HT-29 (cell line): ENCODE measurements at places on chromosomes 7 and 10. TPM values are rescaled to one million over a fixed set of nuclear protein-coding genes. Genes with fewer than 3 reads are reported as not detected.

ATXN7L1 gene
- total RNA-seq: 3.8 and 4.0 TPM in 2 replicates

XRCC2 gene
- total RNA-seq: 9.1 and 10.4 TPM in 2 replicates

ANKRD61 gene
- total RNA-seq: not detected in 2 replicates

ZNF503 gene
- 4.6 and 8.8 TPM in 2 replicates for total RNA-seq

NEURL1 gene
- total RNA-seq: 5.4 and 7.2 TPM in 2 replicates

SPDYE2 gene
- total RNA-seq: not detected in 2 replicates

NXPH1 gene
- total RNA-seq: not detected in 2 replicates

DNAJC1 gene
- 22.0 and 26.5 TPM in 2 replicates for total RNA-seq

ANKRD30A gene
- not detected in 2 replicates for total RNA-seq

STYXL1 gene
- 38.3 and 44.2 TPM in 2 replicates for total RNA-seq

CHST12 gene
- 14.5 and 24.7 TPM in 2 replicates for total RNA-seq

CPA5 gene
- not detected in 2 replicates for total RNA-seq

GRCh38 chr10:88986549-88987242 is 3.9 kb upstream of the FAS start:
- DNase-seq: peak; percentile 73

GRCh38 chr7:142785841-142786250 is 15.1 kb downstream of the PRSS2 start:
- DNase-seq: no peak

DNA sequence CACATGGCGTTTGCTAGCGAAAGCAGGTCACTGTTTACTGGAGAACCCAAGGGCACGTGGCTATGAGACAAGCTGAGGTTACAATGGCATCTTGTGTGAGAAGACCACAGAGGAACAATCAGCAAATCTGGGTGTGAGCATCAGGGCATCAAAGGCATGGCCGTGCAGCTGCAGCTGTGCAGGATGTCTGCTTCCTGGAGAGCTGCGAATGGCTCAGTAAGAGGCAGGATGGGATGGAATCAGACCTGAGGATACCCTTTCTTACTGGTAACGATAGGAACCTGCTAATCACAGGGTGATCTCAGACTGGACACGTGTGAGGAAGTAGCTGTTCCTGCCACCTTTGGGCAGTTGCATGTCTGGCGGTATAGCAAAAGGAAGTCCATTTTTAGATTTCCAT is 119.5 kb downstream of the RNF216 start:
- no peak for DNase-seq

DNA sequence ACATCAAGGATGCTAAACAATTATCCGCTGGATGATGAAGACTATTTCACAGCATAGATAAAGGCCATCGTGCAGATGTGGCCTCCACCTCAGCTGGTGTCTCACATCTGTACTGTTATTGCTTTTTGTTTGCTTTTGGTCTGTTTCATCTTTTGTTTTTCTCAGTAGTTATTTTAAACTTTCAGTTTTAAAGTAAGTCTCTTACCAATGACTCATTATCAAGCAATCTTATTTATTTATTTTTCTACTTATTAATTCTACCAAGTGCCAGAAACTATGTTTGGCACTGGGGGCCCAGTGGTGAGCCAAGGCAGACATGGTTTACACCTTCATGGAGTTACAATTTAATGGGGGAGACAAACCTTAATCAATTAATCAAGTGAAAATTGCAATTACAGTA is 250.9 kb upstream of the TMEM72 start:
- no peak for DNase-seq

- DNase-seq: no peak
Observed at GRCh38 chr7:75969182-75969581, 25.2 kb downstream of the TMEM120A start.

- no peak for DNase-seq
Observed at GRCh38 chr10:128086003-128086863, 40.0 kb downstream of the MKI67 start.

DNA sequence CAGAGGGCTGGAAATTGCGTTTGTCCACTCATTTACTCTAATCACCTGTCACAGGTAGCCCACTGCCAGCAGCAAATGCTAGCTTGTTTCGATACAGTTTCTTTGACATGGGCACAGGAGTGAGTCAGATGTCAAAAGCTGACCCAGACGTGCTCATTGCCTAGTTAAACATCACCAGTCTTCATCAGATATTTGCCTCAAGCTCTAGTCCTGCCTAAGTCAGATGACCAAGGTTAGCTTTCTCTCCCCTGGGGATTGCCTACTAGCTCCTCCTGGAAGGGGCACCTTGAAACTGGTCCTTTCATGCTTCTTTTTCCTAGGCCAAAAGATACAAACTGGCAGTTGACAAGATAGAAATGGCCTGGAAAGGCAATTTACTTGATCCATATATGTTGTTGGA is 35.2 kb downstream of the GPAM start:
- no peak for DNase-seq

DNA sequence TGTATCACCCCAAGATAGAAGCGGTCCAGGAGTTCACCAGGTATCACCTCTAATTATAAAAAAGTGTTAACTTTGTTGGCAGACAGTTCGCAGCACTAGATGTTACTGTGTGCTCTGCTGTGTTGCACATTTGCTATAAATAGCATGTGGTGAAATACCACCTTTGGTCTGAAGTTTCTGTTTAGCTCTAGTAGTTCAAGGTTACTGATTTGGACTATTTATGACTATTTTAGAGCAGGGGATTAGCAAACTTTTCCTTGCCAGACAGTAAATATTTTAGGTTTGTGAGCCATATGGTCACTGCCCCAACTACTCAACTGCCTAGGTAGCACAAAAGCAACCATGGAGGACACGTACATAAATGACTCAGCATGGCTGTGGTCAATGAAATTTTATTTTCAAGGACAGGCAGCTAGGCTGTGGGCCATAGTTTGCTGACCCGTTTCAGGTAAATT is 16.5 kb downstream of the DENND10 start:
- DNase-seq: no peak

- no peak for DNase-seq
Observed at GRCh38 chr7:48244864-48245271, 73.6 kb downstream of the ABCA13 start.

DNA sequence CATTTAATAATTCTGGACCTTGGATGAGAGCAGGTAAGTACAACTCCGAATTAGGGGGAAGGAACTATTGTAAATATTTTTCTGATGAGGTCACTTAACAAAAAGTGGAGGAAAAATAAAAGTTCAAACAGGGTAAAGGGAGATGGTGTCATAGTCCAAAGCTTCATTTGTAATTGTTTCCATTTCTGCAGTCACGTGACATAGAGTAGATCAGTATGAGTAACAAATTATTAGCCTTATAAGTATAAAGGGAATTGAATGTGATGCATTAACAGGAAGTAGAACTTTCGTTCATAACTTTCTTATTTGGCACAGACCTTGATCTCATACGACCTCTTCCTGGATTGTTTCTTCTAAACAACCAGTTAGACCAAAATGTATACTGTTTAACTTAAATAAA is 347.2 kb upstream of the TPK1 start:
- no peak for DNase-seq

DNA sequence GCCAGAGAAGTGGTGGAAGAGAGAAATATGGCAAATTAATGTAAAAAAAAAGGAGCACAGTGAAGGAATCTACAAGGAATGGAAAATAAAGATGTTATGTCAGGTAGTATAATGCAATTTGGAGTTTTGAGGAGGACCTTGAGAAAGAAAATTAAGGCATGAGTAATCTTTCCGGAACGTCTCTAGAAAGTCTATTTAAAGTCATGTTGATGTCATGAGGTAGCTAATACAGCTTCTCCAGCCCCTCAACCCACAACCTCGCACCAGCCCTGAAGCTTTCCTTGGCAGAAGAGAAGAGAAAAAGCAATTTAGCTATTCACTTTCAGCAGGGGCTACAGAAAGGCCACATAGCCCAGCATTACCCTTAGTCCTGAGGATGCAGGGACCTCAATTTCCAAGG is 22.5 kb downstream of the TRDMT1 start:
- DNase-seq: no peak

GRCh38 chr10:99535764-99536337 is 3.1 kb downstream of the NKX2-3 start:
- no peak for DNase-seq

GRCh38 chr10:36688717-36689116 is 436.7 kb upstream of the ANKRD30A start:
- DNase-seq: no peak

DNA sequence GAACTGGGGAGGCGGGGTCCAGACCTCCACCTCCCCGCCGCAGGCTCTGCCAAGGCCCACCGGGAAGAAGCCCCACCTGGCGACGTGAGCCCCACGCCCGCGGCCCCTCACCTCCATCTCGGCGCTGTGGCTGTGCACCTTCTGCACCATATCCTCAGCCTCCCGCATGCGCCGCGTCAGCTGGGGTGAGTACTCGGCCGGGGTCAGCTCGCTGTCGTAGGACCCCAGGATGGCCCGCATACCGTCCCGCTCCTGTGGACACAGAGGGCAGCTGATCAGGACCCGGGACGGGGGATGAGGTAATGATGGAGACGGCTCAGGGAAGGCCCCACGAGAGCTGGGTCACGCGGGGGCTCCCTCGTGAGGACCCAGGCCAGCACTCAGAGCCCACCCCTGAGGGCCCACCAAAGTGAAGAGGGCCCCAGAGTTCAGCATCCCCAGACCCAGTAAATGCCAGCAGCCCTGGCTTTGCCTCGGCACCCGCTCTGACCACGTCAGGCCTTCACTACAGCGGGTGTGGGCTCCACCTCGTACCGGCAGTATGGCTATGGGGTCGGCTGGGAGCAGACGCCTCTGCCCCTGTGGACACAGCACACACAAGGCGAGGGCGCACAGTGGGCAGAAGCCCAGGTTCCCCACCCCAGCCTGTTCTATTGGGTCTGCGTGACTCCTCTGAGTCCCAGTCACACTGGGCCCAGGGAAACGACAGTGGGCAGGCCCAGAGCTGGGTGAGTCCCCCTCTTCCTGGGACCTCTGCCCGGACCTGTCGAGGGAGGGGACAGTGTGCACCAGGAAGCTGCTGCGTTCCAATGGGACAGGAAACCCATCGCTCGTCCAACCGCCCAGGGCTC is 218.1 kb downstream of the MAD1L1 start:
- DNase-seq: no peak

- no peak for DNase-seq
Observed at GRCh38 chr7:101720324-101720723, 91.2 kb upstream of the MYL10 start.

DNA sequence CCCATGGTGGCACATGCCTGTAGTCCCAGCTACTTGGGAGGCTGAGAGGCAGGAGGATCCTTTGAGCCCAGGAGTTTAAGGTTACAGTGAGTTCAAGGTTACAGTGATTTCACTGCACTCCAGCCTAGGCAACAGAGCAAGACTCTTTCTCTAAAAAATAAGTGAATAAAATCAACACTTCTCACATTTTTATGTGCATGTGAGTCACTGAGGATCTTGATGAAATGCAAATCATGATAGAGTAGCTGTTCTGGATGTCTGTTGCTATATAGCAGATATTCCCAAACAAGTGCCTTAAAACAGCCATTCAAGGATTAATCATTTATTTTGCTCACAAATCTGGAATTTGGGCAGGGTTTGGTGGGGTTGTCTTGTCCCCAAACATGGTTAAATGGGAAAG is 62.3 kb upstream of the ARHGAP12 start:
- DNase-seq: no peak

DNA sequence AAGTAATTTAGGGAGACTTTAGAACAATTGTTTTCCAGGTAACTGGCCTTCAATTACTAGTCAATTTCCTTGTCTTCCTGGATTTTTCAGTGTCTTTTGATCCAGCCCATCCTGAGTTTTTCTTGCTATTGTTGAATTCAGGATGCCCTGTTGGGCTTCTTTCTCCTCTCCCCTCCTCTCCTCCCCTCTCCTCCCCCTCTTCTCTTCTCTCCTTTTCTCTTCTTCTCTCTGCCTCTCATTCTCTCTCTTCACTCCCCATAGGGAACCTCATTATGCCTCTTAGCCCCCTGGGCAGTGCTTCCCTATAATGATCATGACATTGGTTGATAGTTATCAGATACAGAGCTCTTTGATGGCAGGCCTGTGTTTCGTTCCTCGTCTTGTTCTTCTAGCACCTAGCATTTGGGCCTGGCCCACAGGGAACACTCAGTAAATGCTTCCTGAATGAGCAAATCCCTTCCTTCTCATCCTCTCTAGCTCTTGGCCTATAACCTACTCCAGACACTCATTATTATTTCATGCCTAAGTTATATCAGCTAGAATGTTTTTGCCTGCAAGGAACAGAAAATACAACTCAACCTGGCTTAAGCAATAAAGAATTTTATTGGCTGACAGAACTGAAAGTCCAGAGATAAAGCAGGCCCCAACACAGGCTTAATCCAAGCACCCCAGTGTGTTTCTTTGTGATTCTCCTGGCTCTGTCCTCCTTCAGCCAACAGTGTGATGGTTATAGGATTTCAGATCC is 56.8 kb downstream of the CACNB2 start:
- DNase-seq: no peak

GRCh38 chr10:26355241-26355640 is 82.9 kb upstream of the APBB1IP start:
- DNase-seq: no peak

DNA sequence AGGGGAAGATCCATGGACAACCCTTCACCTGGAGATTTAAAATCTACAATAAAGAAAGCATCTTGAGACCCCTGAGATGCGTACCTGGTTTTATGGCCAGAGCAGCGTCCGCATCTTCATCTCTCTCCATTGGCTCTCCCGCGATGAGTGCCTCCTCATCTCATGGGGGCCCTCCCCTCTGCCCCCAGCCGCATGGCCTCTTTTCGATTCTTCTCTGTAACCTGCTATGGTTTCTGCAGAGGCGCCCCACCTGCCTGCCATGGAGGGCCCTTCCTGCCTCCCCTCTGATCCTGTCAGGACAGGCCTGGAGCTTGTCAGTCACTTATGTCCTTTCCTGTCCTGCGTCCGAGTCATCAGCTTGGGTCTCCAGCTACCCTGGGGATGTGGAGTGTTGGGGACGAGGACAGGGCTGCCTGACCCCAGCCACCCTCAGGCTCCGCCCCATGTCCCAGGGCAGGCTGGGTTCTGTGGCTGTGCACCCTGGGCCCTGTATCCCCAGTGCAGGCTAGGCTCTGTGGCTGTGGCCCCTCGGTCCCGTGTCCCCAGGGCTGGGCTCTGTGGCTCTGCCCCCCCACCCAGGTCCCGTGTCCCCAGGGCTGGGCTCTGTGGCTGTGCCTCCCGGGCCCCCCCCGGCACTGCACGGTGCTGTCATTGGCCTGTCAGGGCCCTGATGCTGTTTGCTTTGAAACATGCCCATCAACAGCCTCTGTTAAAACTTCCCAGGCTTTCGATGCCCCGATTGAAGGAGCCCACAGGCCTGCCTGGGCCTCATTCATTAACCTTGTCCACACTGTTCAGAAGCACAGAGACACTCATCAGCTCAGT is 99.8 kb downstream of the WDR37 start:
- DNase-seq: no peak

GRCh38 chr7:40676221-40676620 is 541.4 kb downstream of the SUGCT start:
- DNase-seq: no peak

DNA sequence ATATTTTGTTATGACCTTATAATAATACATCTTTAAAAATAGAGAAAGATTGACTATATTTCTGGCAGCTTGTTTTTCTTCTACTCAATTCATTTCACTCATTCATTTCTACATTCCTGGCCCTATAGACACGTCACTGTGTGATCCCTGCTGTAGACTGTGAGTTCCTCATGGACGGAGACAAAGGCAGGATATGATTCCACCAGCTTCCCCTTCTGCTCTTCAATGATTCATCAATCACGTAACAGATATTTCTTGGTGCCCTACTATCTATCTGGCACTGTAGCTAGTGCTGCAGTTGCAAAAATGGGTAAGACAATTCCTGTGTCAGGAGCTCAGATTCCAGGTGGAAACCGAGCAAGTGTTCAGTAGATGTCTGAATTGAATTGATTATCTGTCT is 415.0 kb downstream of the SFMBT2 start:
- DNase-seq: no peak

GRCh38 chr7:117384688-117385362 is 42.5 kb downstream of the ASZ1 start:
- DNase-seq: peak; percentile 68
